ENCODE measurements at places on chromosomes 2 and 18.
A peak's percentile ranks its signal among the peaks of the same experiment; 100 is the strongest.

- DNase-seq: no peak
Measured at GRCh38 chr2:150566289-150566688, 78.8 kb upstream of the RND3 start.

GRCh38 chr2:1047485-1047884 is 96.8 kb downstream of the SNTG2 start:
- DNase-seq: no peak

- DNase-seq: no peak
Measured at GRCh38 chr2:65215946-65216345, 11.7 kb upstream of the ACTR2 start.

DNA sequence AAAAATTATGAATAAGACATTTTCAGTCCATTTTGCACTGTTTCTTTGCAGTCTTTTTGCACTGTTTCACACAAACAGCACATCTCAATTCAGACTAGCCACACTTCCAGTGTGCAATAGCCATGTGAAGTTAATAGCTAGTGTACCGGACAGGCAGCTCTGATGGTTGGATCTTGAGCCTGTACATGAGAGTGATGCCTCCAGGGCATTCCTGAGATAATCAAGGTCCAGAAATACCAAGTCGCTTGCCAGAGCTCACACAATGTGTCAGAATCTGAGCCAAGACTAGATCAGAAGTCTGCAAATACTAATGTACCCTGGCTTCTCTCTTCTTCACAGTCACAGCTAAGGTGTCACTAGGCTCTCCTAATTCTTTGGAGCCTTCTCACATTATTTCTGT is 180.2 kb downstream of the OSR1 start:
- DNase-seq: no peak

- no peak for DNase-seq
Measured at GRCh38 chr2:165692906-165693305, 101.1 kb downstream of the GALNT3 start.

GRCh38 chr2:127844973-127845372 is 13.0 kb downstream of the POLR2D start:
- no peak for DNase-seq

GRCh38 chr2:101787097-101787496 is 89.6 kb downstream of the MAP4K4 start:
- no peak for DNase-seq

GRCh38 chr2:12507295-12507694 is 209.4 kb upstream of the TRIB2 start:
- no peak for DNase-seq

DNA sequence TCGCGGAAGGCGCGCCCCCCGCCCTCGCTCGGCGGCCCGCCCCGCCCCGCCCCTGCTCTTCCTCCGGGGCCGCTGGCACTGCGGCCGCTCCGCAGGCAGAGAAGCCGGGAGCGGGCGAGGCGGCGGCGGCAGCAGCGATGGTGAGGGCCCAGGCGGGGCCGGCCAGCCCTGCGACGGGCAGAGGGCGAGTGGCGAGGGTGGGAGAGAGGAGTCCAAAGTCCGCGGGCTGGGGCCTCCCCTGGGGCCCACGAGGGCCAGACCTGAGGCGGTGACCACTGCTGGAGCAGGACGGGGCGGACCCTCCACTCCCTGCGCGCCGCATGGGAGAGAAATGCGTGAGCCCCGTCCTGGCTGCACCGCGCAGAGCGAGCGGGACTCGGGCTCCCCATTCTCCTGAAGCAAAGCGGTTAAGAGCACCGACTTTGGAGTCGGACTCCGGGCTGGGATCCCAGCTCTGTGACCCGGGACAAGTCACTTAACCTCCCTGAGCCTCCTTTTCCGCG is at the start of gene VAMP5:
TSS of gene VAMP5 (plus strand) at position 78 of the 503 bp plus-strand sequence. CDS start at position 138, 60 bp downstream.
- no peak for DNase-seq

DNA sequence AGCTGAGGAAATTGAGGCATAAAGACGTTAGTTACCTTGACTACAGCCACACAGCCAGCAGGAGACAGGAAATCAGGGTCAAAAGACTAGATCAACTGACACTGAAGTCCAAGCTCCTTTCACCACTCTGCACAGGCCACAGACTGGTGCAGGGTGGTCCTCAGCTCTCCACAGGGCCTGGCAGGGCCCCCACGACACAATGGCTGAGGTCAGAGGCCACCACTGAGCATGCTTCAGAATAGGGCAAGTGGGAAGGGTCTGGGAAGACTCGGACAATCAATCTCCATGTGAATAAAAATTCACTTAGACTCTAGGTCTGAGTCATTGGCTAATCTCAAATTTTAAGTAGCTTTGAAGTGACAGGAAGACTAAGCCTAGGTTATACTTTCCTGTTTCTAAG is 201.7 kb downstream of the ALK start:
- DNase-seq: no peak

DNA sequence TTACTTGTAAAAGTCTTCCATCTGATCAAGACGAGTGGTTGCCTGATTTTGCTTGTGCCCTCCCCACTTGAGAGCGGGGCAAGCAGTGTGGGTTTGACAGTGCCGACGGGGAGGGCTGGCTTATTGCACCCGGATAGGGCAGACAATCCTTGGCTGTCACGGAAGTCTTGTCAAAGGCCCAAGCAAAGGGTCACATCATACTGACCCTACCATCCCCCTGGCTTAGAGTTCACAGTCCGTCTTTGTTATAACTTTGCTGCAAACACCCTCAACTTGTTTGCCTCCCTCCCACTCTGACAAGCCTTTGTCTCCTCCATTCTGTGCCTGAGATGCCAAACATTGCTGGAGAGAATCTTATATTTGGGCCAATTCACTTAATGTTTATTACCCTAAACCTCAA is 165.9 kb upstream of the MSH6 start:
- DNase-seq: no peak

DNA sequence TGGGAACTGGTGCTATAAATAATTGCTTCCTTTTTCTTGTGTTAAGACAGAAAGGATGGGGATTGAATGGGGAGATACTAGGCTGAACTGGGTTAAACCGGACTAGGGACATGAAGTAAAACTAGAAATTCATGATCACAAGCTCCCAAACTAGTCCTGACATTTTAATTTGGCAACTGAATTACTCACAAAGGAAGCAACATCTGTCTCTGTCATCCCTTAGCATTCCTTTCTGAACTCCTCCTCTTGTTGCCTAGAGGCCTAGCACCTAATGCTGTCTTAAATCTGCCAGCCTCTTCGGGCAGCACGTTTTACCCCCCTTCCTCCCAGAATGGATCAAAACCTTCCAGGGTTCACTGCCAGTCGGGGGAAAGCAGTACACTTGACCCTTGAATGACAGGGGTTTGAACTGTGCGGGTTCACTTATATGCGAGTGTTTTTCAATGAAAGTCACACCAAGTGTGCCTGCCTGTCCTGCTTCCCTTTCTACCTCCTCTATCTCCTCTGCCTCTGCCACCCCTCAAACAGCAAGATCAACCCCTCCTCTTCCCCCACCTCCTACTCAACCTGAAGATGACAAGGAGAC is 8.2 kb downstream of the KCTD1 start:
- no peak for DNase-seq

DNA sequence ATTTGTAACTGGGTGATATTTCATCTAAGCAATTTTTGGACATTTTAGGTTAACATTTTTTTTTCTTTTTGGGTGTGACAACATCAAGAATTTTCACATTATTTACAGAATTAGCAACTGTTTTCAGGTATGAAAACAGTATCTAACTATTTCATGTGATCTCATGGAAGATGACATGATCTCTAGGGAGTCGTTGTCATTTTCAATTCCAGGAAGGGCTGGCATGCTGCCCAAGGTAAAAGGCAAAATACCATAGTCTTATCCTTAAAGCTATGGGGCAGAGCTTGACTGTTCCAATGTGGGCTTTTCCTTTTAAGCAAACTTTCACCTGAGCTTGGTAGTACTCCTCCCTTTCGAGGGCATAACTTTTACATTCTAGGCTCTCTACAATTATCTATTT is 443.7 kb downstream of the DSEL start:
- no peak for DNase-seq

DNA sequence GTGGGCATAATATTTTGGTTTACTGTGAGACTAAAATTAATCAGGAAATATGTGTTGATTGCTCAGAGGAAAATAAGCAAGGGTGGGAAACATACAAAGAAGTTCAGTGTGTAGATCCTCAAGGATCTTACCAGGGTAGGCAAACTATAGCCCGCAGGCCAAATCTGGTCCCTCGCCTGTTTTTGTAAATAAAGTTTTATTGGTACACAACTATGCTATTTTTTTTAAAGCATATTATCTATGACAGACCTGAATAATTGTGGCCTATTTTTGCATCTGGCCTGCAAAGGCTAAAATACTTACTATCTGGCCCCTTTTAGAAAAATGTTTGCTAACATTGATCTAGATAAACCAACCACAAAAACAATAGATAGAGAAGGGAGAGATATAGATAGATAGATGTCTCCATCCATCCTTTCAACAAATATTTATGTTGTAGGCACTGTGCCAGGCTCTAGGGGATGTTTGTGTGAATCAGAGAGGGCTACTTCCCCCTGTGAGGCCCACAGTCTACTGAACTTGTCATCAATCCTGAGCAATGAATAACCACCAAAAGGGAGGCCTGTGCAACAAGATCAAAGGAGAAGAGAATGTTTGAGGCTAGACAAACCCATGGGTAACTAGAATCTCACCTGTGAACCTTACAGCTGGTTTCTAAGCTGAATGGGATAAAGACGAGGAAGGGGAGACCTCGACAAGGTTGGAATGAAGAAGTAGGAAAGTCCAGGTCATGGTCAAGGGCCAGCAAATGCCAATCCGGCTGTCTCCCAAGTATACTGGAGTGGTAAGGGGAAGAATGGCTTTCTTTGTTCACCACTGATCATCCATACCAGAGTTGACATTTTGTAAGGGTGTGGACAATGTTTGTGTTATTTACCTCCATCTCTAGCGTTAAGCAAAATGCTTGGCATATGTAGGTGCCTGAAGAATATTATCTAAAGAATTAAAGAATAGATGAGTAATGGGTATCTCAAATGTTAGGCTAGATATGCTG is 23.6 kb downstream of the ALPK2 start:
- no peak for DNase-seq

DNA sequence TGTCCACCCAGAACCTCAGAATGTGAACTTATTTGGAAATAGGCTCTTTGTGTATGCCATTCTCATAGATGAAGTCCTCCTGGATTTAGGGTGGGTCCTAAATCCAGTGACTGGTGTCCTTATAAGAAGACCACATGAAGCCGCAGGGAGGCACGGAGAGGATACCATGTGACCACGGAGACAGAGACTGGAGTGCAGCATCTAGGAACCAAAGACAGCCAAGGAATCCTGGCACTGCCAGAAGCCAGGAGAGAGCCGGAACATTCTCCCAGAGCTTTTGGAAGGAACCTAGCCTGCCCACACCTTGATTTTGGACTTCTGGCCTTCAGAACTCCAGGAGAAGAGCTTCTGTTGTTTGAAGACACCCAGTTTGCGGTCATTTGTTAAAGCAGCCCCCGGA is 49.7 kb downstream of the ARL4C start:
- no peak for DNase-seq

DNA sequence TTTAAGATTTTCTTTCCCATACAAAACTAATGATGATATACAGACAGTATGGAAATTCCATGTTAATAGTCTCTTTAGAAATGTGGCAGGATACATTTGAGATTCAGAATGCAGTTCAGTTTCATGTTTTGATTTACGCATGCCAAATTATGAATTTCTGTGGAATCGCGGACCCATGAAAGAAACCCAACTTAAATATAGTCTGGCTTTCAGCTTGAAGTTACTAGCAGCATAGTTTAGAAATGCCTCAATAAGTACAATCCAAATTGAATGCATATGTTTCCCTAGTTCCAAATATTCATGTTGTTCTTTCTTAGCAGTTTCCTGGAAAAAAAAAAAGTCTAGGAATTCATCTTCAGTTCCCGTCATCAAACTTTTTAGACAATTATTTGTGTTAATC is 164.1 kb upstream of the RASGRP3 start:
- DNase-seq: no peak

GRCh38 chr2:86020984-86021383 is 84.7 kb downstream of the POLR1A start:
- peak; percentile 89 for DNase-seq

- no peak for DNase-seq
Measured at GRCh38 chr18:47040982-47041381, 5.6 kb upstream of the ELOA2 start.

Measured in tibial artery (tissue), 4 donors.